ENCODE measurements at places on chromosomes 16 and 17.

DNA sequence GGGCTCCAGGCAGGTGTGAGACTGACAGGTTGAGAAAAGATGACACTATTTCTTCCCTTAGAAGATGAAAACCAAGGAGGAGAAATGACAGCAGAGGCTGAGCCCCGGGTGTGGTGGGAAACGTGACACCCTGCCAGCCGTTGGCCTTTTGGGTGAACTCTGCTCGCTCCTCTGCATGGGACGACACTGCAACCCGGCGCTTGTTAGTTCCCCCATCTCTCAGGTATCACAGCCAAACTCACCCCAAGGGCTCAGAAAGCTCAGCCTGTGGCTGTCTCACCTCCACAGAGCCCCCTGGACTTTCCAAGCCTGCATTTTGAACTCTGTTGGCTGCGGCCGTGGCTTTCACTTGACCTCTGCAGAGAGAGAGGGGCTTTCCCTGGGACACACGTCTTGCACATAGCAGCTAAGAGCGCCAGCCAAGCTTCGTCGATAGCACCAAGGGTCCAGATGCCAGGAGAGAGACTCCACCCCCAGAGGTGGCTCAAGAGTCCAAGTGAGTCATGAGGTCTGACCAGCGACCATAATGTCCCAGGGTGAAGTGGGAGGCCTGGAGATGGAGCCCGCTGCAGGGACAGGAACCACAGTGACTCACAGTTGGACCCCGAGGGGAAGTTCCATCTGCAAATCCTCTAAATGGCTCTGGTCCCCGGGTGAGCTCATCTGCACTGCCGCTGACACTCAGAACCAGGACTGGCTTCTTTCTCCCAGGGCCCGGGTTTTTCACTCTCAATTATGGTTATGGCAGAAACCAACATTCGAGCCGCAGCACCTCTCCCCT, 301.9 kb downstream of the SOX9 start:
- DNase-seq = no peak

DNA sequence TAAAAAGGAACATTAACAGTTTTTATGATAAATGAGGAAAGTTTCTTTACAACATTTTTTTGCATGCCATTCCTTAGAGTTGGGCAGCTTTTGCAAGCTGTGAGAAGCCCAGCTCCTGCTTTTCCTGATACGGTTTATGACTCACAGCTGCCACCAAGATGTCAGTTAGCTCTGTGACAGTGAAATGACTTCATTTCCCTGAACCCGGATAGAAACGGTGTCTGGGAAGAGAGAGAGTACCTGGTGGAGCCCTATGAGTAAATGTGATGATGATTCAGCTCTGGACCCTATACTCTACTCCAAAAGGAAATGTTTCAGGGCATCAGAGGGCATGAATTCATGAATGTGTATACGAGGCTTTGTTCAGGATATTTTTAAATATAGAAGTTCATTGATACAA, 366.3 kb upstream of the HSBP1 start:
- no peak for DNase-seq

- no peak for DNase-seq
Observed at GRCh38 chr17:73261617-73261951, at the start of gene CPSF4L. CPSF4L (minus strand) TSS chr17:73261880; CDS start chr17:73261818, 62 bp downstream.

- no peak for DNase-seq
Observed at GRCh38 chr17:65630502-65630901, 69.1 kb upstream of the AXIN2 start.

DNA sequence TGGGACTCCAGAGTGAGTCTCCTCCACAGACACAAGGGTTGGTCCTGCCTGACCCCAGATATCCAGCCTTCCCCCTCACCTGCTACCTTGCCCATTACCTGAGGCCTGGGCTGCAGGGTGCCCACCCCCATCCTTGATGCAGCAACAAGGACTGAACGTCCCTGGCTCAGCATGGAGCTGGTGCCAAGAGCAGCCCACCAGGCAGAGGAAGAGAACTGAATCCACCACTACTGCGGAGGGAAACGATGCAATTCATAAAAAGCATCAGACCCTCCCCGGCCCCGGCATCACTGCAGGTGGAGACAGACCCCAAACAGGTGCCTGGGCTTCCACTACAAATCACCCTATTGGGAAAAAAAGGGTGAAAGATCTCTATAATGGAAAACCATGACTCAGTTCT, 131.0 kb upstream of the TNRC6C start:
- DNase-seq = no peak

GRCh38 chr17:31068291-31068690, 26.5 kb upstream of the NF1 start:
- peak; percentile 72 for DNase-seq

GRCh38 chr17:2043785-2044184, 2.0 kb downstream of the OVCA2 start:
- no peak for DNase-seq

DNA sequence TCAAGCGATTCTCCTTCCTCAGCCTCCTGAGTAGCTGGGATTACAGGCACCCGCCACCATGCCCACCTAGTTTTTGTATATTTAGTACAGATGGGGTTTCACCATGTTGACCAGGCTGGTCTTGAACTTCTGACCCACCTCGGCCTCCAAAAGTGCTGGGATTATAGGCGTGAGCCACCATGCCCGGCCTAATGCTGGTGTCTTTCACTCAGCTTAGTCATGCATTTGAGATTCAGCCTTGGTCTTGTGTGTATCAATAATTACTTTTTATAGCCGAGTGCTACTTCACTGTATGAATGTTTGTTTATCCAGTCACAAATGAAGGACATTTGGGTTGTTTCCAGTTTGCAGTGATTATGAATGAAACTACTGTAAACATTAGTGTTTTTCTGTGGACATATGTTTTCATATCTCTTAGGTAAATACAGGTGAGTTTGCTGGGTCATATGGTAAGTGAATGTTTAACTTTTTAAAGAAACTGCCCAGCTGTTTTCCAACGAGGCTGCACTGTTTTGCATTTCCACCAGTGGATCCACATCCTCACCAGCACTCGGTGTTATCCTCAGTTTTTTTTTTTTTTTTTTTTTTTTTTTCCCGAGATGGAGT, 11.0 kb upstream of the PLCG2 start:
- DNase-seq = no peak

DNA sequence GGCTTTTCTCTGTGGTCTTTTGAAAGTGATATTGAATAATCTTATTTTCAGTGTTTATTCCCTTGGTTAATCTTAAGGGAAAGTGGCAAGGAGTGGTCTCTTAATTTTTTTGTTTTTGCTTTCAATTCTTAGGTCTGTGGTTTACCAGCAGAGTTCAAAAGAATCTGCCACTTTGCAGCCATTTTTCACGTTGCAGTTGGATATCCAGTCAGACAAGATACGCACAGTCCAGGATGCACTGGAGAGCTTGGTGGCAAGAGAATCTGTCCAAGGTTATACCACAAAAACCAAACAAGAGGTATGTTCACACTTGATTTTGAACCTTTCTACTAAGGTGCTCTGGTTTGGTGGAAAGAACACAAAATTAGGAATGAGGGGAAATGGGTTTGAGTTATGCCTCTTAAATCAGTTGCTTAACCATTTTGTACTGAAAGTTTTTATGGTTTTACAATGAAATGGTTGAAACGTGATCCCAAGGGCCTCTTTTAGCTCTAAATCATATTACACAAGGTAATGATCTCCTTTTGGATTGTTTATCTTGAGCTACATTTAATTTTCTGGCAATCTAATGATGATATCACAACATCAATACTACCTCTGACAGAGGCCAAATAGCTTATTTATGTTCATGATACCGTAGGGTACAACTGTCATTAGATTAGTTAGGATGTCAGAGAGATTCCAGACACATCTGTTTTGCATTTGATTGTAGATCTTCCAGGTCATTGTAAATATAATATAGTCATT, 51.6 kb upstream of the CRISPLD2 start:
- DNase-seq = no peak

- no peak for DNase-seq
Observed at GRCh38 chr16:15440852-15441251, 6.5 kb downstream of the BMERB1 start.

GRCh38 chr16:22728167-22728836, 85.7 kb upstream of the HS3ST2 start:
- no peak for DNase-seq

GRCh38 chr17:49456183-49456965, 38.7 kb upstream of the NGFR start:
- DNase-seq = no peak

- DNase-seq = no peak
Observed at GRCh38 chr17:9382626-9383025, 193.0 kb downstream of the STX8 start.

DNA sequence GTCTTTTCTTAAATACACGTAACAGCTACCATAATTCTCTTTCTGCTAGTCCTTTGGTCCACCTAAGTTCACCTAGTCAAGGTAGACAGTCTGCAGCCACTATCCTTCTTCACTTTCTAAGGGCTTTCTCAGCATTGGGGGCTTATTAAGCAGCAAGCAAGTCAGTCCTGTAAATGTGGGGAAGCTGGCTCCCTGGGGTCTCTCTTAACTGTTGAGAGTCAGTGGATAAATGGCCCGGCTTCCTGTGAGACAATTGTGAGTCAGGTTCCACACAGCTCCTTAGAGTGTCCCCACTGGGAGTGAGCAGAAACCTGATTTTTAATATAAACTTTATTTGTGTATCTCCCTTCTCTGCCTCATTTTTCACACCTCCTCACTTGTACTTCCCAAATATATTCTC, 132.1 kb downstream of the CDH13 start:
- no peak for DNase-seq

GRCh38 chr17:491086-492021, 138.7 kb upstream of the RPH3AL start:
- peak; percentile 87 for DNase-seq

DNA sequence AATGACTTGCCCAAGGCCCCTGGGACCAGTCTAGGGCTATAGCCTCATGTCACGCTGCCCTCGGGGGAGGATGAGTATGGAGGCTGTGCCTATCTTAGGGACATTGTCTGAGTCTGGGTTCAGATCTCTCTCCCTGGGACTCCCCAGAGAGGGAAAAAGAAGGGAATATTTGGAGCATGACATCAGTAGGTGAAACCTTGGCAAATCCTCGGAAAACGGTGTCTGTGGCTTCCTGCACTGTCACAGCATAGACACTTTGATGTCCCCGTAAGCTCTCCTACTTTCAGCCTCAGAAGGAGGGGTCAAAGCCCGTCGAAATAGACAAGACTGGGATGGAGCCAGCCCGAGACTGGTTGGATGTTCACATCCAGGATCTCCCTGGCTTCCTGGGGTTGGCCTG, 11.3 kb downstream of the MEOX1 start:
- no peak for DNase-seq

GRCh38 chr17:73065376-73065775, 27.1 kb downstream of the SLC39A11 start:
- no peak for DNase-seq

DNA sequence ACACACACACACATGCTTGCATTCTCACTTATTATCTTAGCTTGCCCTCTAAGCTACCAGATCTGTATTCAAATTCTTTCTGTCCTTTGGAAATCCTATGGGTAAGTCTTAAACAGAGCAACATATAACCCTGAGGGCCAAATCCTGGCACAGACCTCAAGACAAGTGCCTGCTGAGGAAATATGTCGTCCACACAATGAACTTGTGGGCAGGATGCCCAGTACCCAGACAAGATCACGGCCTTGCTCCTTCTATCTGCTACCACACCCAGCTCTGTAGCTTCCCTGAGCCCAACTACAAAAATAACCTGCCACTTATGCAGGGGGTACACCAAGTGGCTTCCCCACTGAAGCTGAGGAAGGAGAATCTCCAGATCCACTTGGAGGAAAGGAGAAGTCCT, 37.3 kb upstream of the FA2H start:
- DNase-seq = no peak

DNA sequence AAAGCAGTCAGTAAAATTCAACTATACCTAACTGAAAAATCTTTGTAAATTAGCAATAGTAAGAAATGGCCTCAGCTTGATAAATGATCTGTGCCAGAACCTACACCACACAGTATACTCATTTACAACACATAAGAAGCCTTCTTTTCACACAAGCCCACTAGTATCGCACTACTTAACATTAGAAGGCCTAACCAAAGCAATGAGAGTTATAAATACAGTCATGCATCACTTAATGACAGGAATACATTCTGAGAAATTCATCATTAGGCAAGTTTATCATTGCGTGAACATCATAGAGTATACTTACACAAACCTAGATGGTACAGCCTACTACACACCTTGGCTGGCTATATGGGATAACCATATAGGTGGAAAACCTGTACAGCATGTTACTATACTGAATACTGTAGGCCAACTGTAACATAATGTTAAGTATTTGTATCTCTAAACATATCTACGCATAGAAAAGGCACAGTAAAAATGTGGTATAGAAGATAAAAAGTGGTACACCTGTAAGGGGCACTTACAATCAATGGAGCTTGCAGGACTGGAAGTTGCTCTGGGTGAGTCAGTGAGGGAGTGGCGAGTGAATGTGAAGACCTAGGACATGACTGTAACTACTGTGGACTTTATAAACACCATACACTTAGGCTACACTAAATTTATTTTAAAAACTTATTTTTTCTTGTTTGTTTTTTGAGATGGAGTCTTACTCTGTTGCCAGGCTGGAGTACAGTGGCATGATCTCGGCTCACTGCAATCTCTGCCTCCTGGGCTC, 126.5 kb upstream of the CORO6 start:
- DNase-seq = no peak

DNA sequence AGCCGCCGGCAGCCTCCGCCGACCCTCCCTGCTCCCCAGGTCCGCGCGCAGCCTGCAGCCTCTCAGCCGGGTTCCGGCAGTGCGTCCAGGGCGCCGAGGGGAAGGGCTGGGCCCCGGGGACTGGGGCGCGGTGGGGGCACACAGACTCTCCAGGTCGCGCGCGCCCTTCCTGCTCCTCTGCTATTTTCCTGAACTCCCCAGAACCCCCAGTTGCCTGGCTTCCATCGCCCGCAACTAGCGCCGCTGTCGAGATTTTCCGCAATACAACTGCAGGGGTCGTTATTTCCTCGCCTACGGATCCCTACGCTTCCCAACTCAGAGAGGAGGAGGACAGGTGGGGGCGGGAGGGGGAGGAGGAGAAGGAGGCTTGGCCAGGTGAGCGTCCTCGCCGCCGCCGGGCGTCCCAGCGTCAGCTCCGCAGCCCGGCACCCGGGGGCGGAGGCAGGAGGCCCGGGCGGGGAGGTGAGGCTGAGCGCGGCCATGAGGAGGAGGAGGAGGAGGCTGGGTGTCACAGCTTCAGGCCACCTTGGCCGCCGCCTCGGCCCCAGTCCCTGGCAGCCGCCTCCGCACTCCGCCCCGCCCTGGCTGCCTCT, at the start of gene CA10:
Gene CA10 (minus strand): TSS at position 265 of the 593 bp plus-strand sequence.
- peak; percentile 74 for DNase-seq

- peak; percentile 85 for DNase-seq
Observed at GRCh38 chr17:20852239-20852989, 190.4 kb downstream of the USP22 start.

GRCh38 chr17:61729690-61730268, 133.5 kb downstream of the BRIP1 start:
- no peak for DNase-seq

All from ecto neural progenitor cell (in vitro differentiated cells).